Mesothelial cell of epicardium (in vitro differentiated cells): ENCODE measurements at places on chromosomes 7 and 10. TPM values are rescaled to one million over a fixed set of nuclear protein-coding genes. Genes with fewer than 3 reads are reported as not detected.

The ADAM22 gene
- 4.3 to 6.3 TPM (median 4.7 TPM) in 3 replicates for total RNA-seq

The SFRP5 gene
- 0.69 to 1.1 TPM (median 0.86 TPM) in 3 replicates for total RNA-seq

The SPDYE8 gene
- total RNA-seq, result 0.11 TPM in 1 of 3 replicates, not detected in the others

The NPC1L1 gene
- 0.07 to 0.20 TPM in 2 of 3 replicates, not detected in the other for total RNA-seq

The C10orf88 gene
- 12.6 to 15.7 TPM (median 13.5 TPM) in 3 replicates for total RNA-seq

The GPR37 gene
- 4.7 to 5.0 TPM (median 4.8 TPM) in 3 replicates for total RNA-seq

The NPY gene
- total RNA-seq, result not detected in 3 replicates

The CYP3A7 gene
- total RNA-seq, result 0.33 TPM in 1 of 3 replicates, not detected in the others

The PDLIM1 gene
- 121 to 131 TPM (median 122 TPM) in 3 replicates for total RNA-seq

The LOXL4 gene
- 7.0 to 7.9 TPM (median 7.5 TPM) in 3 replicates for total RNA-seq

The OR2A42 gene
- total RNA-seq, result 0.09 to 0.50 TPM (median 0.22 TPM) in 3 replicates

The GET4 gene
- total RNA-seq, result 67.9 to 77.6 TPM (median 72.2 TPM) in 3 replicates

The SVIL gene
- total RNA-seq, result 281 to 302 TPM (median 293 TPM) in 3 replicates

The TSPAN12 gene
- total RNA-seq, result 6.3 to 7.4 TPM (median 7.3 TPM) in 3 replicates

The SORCS1 gene
- total RNA-seq, result 0.78 to 1.1 TPM (median 0.81 TPM) in 3 replicates

The CYP2C8 gene
- 5.0 to 5.8 TPM (median 5.3 TPM) in 3 replicates for total RNA-seq

The SDK1 gene
- 12.8 to 17.2 TPM (median 15.1 TPM) in 3 replicates for total RNA-seq

The LAMB4 gene
- 16.8 to 21.0 TPM (median 18.3 TPM) in 3 replicates for total RNA-seq

The OR13A1 gene
- total RNA-seq, result 0.13 to 0.35 TPM (median 0.16 TPM) in 3 replicates

The OR2A12 gene
- not detected in 3 replicates for total RNA-seq

The HSPA12A gene
- 10.7 to 13.7 TPM (median 11.8 TPM) in 3 replicates for total RNA-seq

The KNDC1 gene
- 20.3 to 23.7 TPM (median 21.0 TPM) in 3 replicates for total RNA-seq

The RELN gene
- total RNA-seq, result 7.3 to 9.7 TPM (median 8.6 TPM) in 3 replicates

The KDM7A gene
- total RNA-seq, result 6.5 to 8.4 TPM (median 6.6 TPM) in 3 replicates

The CELF2 gene
- total RNA-seq, result 24.0 to 27.2 TPM (median 25.2 TPM) in 3 replicates

The OR2A5 gene
- total RNA-seq, result not detected in 3 replicates

The MAT1A gene
- total RNA-seq, result 0.09 to 0.22 TPM (median 0.18 TPM) in 3 replicates

The ANKIB1 gene
- total RNA-seq, result 63.9 to 66.9 TPM (median 66.6 TPM) in 3 replicates

The ACBD7 gene
- 2.1 to 3.1 TPM (median 2.4 TPM) in 3 replicates for total RNA-seq

The TEX36 gene
- not detected in 3 replicates for total RNA-seq

The AUTS2 gene
- 116 to 135 TPM (median 122 TPM) in 3 replicates for total RNA-seq

The SYT15B gene
- 0.73 to 1.3 TPM (median 0.81 TPM) in 3 replicates for total RNA-seq

The EFCAB10 gene
- not detected in 3 replicates for total RNA-seq

The AEBP1 gene
- 94.3 to 96.8 TPM (median 95.2 TPM) in 3 replicates for total RNA-seq

The XPNPEP1 gene
- 85.6 to 88.7 TPM (median 87.7 TPM) in 3 replicates for total RNA-seq

The POLR1F gene
- total RNA-seq, result 13.9 to 17.6 TPM (median 16.3 TPM) in 3 replicates

The CFAP70 gene
- total RNA-seq, result 5.2 to 5.7 TPM (median 5.7 TPM) in 3 replicates

The ABCB1 gene
- total RNA-seq, result 0.61 to 1.7 TPM (median 1.5 TPM) in 3 replicates

The CAMK1D gene
- 5.8 to 7.6 TPM (median 6.2 TPM) in 3 replicates for total RNA-seq

The RAB19 gene
- 1.6 to 2.7 TPM (median 1.6 TPM) in 3 replicates for total RNA-seq

The CRCP gene
- total RNA-seq, result 25.8 to 27.0 TPM (median 26.5 TPM) in 3 replicates

The PHYH gene
- total RNA-seq, result 12.0 to 13.2 TPM (median 12.6 TPM) in 3 replicates

The FGL2 gene
- total RNA-seq, result 0.05 TPM in 1 of 3 replicates, not detected in the others

The ARMC3 gene
- 0.57 to 1.3 TPM (median 0.83 TPM) in 3 replicates for total RNA-seq

The PNLIP gene
- total RNA-seq, result not detected in 3 replicates

The ACSM6 gene
- total RNA-seq, result not detected in 3 replicates

The FAM20C gene
- total RNA-seq, result 16.7 to 18.3 TPM (median 17.8 TPM) in 3 replicates

The ZNF777 gene
- total RNA-seq, result 18.5 to 20.0 TPM (median 18.9 TPM) in 3 replicates

The STRIP2 gene
- 1.8 to 1.9 TPM (median 1.9 TPM) in 3 replicates for total RNA-seq

The SH2D4B gene
- total RNA-seq, result 0.27 to 0.29 TPM (median 0.27 TPM) in 3 replicates

The BTBD16 gene
- total RNA-seq, result not detected in 3 replicates

The HNRNPF gene
- total RNA-seq, result 163 to 169 TPM (median 165 TPM) in 3 replicates

The MET gene
- 21.1 to 22.8 TPM (median 22.3 TPM) in 3 replicates for total RNA-seq

The AKR1C4 gene
- total RNA-seq, result not detected in 3 replicates

The CTAGE4 gene
- 3.1 to 5.5 TPM (median 5.4 TPM) in 3 replicates for total RNA-seq

The NUTM2E gene
- total RNA-seq, result 0.78 to 1.0 TPM (median 0.81 TPM) in 3 replicates

The CUEDC2 gene
- 75.0 to 80.5 TPM (median 75.6 TPM) in 3 replicates for total RNA-seq

The H2BK1 gene
- total RNA-seq, result not detected in 3 replicates

The OR2A1 gene
- total RNA-seq, result 0.24 to 0.27 TPM (median 0.27 TPM) in 3 replicates
